ENCODE measurements at places on chromosomes 4 and X.

GRCh38 chr4:122668241-122668640 is 47.4 kb upstream of the IL21 start:
- H3K4me3 ChIP-seq = no peak overlapping the region
- H3K27ac ChIP-seq = no peak overlapping the region
- H3K4me1 ChIP-seq = peaks cover 4% of the 10 kb centered on the region
- peaks cover 1% of the 10 kb centered on the region for H3K36me3 ChIP-seq

DNA sequence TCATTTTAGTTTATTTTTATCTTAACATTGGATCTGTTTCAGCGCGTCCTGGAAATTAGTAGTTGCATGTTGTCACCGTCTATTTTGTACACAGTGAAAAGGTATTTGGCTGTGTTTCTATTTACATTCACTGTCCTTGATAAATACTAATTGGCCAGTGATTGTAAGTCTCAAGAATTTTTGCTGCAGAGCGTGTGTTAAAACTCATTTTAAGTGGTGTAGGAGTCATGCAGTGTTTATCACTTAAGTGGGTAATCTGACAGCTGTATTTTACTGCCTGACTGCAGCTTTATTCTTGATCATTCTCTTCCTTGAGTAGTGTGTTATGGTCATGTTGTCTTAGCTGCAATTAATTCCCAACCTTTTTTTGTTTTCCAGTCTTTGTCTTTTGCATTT is 9.8 kb downstream of the GUCY1A1 start:
- no peak overlapping the region for H3K27ac ChIP-seq
- DNase-seq = no peak
- H3K4me1 ChIP-seq = no peaks in the 10 kb centered on the region
- no peak overlapping the region for H3K4me3 ChIP-seq
- no peaks in the 10 kb centered on the region for H3K36me3 ChIP-seq

DNA sequence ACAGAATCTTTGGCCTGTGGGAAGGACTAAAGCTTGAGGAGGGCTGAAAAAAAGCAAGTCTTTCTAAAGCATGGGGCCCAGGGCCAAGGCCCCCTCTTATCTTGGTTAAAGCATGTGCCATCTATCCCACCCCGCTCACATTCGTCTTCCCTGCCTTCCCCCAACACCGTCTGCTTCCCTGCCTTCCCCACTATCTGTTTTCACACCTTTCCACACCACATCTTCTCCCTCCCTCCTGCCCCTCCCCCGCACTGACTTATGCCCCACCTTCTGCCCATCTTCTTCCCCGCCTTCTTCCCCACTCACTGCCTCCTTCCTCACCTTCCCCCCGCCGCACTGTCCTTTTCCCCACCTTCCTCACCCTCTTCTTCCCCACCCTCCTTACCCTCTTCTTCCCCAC is 890 bp upstream of the NAP1L5 start:
- peaks cover 22% of the 10 kb centered on the region for H3K4me1 ChIP-seq
- peak overlapping the region; percentile 98 for H3K27ac ChIP-seq
- no peaks in the 10 kb centered on the region for H3K27me3 ChIP-seq
- peaks cover 11% of the 10 kb centered on the region for H3K36me3 ChIP-seq

DNA sequence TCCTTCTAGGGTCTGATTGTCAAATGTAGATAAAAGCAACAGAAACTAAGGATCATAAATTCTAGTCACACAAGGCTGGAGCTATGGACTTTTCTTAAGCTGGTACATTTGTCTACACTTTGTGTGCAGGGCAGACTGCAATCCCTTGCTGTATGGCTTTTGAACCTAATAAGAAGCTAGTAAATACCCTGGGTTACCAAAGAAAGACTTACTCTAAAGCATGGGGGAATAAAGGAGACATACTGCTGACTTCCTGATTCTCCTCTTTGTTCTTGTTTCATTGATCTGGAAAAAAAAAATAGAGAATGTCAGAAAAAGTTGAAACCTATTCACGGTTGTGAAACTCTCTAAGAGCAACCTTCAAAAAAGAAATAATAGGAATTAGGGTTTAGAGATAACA is 216.6 kb upstream of the TLL1 start:
- H3K27ac ChIP-seq = no peak overlapping the region
- no peaks in the 10 kb centered on the region for H3K4me1 ChIP-seq
- no peak overlapping the region for H3K4me3 ChIP-seq
- no peak for DNase-seq

DNA sequence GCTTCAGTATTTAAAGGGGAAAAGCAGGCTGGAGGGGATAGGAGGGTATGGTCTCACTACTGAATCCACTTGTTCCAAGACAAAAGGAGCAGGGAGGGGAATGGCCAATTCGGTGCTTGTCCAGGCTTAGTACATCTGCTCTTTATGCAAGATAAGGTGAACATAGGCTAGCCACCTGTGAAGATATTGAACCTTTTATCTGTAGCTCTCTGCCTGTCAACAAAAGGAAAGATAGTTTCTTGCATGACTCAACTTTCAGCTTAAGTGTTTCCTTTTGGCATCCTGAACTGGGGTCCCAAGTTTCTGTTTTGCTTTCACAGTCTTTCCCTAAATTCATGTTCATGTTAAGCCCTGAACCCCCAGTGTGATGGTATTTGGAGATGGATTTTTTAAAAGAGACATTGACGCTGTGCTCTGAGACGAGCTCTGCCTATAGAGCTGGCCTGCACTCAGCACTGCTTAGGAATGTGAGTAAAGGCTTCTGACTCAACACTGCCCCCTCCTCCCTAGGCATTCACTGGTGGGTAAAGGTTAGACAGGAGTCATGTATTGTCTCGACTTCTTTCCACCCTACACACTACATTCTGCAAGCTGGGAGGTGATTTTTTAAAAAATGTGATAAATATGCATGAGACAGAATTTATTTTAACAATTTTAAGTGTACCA is 28.2 kb downstream of the FAM149A start:
- no peaks in the 10 kb centered on the region for H3K4me1 ChIP-seq
- H3K4me3 ChIP-seq = no peak overlapping the region
- no peak overlapping the region for H3K27ac ChIP-seq

DNA sequence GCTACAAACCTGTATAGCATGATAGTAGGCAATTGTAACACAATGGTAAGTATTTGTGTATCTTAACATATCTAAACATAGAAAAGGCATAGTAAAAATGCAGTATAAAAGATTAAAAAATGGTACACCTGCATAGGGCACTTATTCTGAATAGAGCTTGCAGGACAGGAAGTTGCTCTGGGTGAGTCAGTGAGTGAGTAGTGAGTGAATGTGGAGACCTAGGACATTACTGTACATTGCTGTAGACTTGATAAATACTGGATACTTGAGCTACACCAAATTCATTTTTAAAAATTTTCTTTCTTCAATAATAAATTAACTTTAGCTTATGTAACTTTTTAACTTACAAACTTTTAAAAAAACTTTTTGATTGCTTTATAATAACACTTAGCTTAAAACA is 68.2 kb upstream of the MAML3 start:
- no peak for DNase-seq
- H3K4me3 ChIP-seq = no peak overlapping the region
- H3K36me3 ChIP-seq = no peaks in the 10 kb centered on the region
- H3K27me3 ChIP-seq = peaks cover 26% of the 10 kb centered on the region
